T-helper 1 cell treated with Interleukin-12 subunit alpha and Interleukin-12 subunit beta and Interleukin-4 antibody, amounts not matched to agents 30 ng/mL and 1 ng/mL, for 36 hours (primary cell): ENCODE measurements at places on chromosomes 16 and 17. TPM values are rescaled to one million over a fixed set of nuclear protein-coding genes. Genes with fewer than 3 reads are reported as not detected.

Gene AOC3
- total RNA-seq = 1.7 and 2.2 TPM in 2 replicates

Gene SLFN5
- 112 and 115 TPM in 2 replicates for total RNA-seq

Gene ITGAD
- total RNA-seq = 0.07 TPM in 1 of 2 replicates, not detected in the other

Gene ABCC3
- not detected in 2 replicates for total RNA-seq

Gene OR1F1
- total RNA-seq = not detected in 2 replicates

Gene CCDC92B
- total RNA-seq = 0.07 and 0.17 TPM in 2 replicates

Gene ABCC1
- total RNA-seq = 102 and 107 TPM in 2 replicates
